Kidney epithelial cell (primary cell): ENCODE measurements at places on chromosomes 16 and 17.

DNA sequence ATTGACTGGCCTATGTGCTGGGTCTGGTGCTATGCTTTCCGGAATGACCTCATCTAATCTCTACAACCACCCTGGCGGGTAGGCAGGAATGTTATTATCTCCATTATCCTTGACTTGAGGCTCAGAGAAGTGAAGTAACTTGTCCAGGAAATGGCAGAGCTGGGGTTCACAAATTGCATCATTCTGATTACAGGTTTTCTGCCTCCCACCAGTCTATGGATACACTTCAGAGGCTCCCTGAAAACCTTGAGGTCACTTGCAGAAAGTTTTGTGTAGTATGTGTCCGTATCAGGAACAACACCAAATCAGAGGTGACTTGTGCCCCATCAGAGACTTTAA, 19.1 kb downstream of the NOD2 start:
- no peak for DNase-seq

DNA sequence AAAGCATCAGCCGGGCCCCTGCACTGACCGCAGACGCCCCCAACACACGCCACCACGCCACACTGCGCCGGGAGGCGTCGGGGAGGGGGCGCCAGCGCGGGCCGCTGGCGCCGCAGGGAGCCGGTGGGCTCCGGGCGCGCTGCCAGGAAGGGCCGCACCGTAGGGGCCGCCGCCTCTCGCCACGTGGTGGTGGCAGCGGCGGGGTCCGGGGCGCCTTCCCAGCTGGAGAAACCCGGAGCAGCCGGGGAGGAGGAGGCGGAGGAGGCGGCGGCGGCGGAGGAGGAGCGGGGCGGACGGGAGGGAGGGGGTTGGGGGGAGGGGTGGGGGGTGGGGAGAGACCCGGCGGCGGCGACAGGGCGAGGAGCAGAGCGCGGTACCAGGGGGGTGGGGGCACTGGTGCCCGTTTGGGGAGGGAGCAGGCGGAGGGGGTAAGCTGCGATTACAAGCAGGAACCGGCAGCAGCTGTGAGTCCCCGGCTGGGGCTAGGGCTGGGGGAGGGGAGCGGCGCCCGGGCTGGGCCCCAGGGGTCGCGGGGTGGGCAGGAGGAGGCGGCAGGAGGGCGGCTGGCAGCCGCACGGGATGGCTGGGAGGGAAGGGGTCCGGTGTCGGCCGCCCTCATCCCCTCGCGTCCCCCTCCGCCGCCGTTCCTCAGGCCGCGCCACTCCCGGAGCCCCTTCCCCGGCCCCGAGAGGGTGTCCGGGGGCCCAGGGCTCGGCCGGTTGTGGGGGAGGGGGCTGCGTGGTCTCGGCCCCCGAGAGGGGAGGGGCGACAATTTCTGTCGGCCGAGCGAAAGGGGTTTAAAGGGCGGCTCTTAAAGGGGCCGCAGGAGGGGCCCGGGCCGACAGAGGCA, at the start of gene TBKBP1:
TSS of gene TBKBP1 (plus strand) at position 431 of the 850 bp plus-strand sequence. CDS start 1,952 bp downstream, outside the sequence.
- no peak for DNase-seq

GRCh38 chr17:75024686-75025397, 12.4 kb downstream of the MRPL58 start:
- DNase-seq: no peak

GRCh38 chr17:44436336-44436735, 46.9 kb upstream of the ITGA2B start:
- no peak for DNase-seq

DNA sequence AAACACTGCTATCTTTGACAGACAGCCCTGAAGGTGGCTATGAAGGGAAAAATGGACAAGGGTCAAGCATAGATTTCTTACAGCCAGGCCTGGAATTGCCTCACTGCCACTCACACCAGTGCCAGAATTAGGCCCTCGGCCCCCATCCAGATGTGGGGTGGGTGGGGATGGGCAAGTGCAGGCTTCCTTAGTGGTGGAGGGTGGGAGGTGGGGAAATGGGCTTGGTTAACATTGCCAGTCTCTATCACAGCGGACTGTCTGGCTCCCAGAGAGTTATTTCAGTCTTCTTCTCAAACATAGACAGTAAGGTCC, 24.9 kb downstream of the B9D1 start:
- DNase-seq: no peak
